ENCODE measurements at places on chromosomes 2 and 18.

- no peak for DNase-seq
These were observed 22.3 kb downstream of the M1AP start for GRCh38 chr2:74625658-74626425.

DNA sequence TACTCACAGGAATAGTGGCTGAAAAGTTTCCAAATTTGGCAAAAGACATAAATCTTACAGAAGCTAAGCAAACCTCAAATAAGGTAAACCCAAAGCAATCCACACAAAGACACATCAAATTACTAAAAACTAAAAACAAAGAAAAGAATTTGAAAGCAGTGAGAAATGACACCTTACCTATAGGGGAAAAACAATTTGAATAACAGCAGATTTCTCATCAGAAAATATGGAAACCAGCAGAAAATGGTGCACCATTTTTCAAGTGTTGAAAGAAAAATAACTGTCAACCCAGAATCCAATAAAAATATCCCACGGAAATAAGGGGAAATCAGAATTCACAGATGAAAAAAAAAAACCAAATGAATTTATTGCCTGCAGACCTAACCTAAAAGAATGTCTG lies 138.6 kb downstream of the PIGN start:
- no peak for DNase-seq

GRCh38 chr2:33059471-33060156 lies 112.9 kb downstream of the LTBP1 start:
- DNase-seq: no peak

DNA sequence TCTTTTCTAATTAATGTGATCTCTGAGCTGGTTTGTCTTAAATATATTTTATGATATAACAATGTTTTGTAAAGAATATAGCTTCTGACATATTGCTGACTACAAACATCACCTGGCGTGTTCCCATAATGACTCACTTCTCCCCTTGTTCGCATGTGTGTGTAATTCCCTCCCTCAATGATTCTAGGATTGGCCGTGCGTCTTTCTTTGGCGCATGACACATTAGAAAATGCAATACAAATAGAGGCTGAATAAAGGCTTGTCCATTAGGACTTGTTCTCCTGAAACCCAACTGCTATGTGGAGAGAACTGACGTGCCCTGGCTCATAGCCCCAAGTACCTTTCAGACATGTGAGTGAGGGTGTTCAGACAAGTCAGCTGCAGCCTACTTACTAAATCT lies 159.7 kb upstream of the CDH20 start:
- no peak for DNase-seq

DNA sequence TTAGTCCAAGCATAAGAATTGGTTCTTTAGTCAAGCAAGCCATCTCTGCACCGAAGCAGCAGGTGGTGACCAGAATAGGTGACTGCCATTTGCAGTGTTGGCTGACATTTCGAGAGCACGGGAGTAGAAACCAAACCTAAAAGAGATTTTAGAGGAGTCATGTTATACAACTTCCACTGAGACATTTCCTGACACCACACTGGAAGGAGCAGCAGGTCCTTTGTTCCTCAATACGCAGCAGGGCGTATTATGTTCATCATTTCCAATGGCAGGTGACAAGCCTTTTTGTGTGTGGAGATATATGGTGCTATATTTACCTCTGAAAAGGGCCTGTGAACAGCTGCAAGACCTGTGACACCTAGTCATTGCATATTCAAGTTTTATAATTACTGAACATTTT lies 418.8 kb upstream of the NETO1 start:
- no peak for DNase-seq

- no peak for DNase-seq
These were observed 137.3 kb downstream of the GALNT14 start for GRCh38 chr2:31000970-31001369.

DNA sequence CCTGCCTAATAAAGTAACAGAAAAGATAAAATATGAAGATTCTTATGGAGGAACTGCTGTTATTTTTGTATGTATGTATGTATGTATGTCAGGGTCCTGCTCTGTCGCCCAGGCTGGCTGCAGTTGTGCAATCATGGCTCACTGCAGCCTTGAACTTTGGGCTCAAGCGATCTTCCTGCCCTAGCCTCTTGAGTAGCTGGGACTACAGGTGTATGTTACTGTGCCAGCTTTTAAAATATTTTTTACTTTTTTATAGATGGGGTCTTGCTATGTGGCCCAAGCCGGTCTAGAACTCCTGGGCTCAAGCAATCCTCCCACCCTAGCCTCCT lies 26.7 kb downstream of the ANKRD29 start:
- no peak for DNase-seq

DNA sequence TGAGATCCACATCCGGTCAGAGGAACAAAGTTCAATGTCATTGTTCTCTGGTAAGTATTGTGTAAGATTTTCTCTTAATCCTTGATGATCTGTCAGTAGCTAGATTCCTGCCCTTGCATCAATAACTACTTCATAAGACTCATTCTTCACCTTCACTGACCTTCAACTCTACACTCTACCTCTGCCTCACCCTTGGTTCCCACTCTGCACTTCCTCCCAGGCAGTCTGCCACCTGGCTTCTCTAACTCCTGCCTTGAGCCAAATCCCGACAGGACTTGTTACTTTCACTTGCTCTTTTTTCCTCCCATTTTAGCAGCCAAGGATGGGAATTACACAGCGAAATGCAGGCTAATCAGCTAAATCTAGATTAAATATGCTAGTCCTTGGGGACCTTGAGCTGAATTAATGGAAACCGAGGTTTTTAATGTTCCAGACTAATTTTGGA lies 190.7 kb downstream of the DLGAP1 start:
- no peak for DNase-seq

GRCh38 chr2:186068139-186068801 lies 329.7 kb downstream of the FSIP2 start:
- DNase-seq: no peak

DNA sequence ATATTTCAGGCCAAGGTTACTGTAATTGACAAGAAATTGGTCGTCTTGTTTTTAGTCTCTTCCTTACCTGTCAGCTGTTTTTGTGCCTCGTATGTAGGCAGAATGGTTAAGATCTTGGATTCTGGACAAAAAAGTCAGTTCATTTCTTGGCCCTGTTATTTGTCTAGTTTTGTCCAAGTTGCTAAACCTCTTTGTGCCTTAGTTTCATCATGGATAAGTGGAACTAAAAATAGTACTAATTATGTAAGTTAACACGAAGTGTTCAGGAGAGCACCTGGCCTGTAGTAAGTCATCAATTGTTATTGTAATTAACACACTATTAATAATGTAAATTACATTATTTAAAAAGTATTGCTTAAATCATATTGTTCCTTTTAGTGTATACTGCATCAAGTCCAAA lies 148.0 kb downstream of the PARD3B start:
- DNase-seq: no peak

Measured in H54 (cell line).